HepG2 (cell line): ENCODE measurements at places on chromosomes 4 and X.

DNA sequence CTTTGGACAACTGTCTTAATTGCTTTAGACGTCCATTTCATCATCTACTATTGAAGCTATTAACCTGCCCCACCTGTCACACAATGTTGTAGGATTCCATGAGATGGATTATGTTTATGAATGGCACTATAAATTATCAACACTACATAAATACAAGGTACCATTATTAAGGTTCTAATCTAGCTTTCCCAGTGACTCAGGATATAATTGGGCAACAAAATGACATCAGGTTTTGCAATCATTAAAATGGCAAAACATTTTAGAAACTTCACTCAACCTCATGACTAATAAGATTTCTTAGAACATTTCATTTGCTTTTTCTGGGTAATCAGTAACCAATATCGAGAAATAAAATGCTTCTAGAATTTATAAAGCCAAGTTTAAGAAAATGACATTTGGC, 9.2 kb downstream of the HOPX start:
- DNase-seq = no peak

- DNase-seq = no peak
Observed at GRCh38 chr4:3834186-3834662, 68.0 kb downstream of the ADRA2C start.

DNA sequence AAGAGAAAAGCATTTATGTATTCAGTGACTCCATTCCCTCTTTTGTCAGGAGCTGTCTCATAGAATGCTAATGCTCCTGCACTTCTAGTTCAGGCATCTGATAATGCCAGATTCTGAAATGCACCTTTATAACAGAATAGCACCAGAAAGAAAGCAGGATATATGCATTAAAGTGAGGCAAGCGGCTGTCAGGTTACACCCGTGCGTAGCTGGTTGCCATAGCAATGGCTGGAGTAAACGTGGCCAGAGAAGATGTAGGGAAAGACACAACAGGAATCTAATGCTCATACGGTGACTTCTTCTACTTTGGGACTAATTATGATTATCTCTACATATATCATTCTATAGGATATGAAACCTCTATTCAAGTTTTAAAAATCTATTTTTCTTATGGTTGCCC, 5.9 kb downstream of the EMCN start:
- no peak for DNase-seq

DNA sequence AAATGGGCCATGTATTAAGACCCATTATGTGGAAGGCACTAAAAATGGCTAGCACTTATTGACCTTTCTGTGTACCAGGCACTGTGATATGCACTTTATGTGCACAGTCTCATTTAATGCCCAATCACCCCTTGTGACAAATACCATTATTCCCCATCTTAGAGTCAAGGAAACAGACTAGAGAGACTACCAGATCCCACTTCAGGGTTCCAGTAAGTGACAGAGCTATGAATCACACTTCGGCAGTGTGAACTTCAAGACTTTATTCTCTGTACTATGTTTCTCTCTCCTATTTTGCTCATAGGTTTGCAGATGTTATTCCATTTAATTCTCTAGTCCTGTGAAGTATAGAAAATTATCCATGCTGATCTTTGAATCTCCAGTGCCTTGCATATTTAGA, 107.0 kb downstream of the NFKB1 start:
- no peak for DNase-seq

DNA sequence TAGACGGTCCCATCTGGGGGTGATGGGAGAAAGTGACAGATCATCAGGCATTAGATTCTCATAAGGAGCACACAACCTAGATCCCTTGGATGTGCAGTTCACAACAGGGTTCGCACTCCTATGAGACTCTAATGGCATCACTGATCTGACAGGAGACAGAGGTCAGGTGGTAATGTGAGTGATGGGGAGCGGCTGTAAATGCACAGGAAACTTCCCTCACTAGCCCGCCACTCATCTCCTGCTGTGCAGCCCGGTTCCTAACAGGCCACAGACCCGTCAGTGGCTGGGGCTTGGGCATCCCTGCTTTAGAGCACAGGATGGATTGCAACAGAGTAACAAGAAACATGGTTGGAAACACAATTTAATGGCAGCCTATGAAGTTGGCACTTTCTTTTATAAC, 172.6 kb upstream of the VCX3A start:
- no peak for DNase-seq

DNA sequence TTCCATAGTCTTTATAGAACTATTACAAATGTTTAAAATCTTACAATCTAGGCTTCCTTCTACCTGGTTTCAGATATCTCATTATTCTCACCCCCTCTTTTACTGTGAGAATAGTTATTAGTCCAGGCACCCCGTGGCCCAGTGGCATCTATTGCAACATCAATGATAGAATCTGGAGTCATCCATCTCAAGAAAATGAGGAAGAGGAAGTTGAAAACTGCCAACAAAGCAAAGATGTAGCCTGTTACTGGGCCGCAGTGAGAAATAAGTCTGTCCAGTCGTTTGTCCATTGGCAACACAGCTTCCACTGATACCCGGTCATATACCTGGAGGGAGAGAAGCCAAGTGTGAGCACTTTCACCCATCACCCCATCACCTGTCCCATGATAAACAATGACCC, 6.0 kb upstream of the ASB11 start:
- no peak for DNase-seq

DNA sequence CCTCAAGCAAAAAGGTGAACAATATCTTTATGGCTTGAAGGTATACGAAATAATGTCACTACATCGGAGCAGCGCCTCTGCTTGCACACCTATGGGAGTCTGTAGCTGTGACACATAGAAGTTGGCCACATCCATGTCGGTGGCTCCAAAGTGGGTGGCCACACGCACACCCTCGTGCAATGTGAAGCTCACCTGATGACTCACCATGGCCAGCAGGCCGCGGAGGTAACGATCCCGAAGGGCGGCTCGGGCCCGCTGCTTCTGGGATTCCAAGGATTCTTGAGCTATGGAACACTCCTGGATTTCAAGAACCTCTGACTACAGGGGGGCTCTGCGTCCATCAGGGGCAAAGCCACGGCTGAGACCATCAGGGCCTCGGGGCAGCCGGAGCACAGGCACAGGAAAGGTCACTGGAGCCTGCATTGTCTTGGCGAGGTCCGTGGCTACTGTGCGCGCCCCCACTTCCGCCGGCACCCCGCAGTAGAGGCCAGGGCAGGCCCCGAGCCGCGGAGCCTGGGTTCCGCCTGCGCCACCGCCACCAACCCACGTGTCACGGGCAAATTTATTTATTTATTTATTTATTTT, 25.2 kb downstream of the NYX start:
- no peak for DNase-seq

DNA sequence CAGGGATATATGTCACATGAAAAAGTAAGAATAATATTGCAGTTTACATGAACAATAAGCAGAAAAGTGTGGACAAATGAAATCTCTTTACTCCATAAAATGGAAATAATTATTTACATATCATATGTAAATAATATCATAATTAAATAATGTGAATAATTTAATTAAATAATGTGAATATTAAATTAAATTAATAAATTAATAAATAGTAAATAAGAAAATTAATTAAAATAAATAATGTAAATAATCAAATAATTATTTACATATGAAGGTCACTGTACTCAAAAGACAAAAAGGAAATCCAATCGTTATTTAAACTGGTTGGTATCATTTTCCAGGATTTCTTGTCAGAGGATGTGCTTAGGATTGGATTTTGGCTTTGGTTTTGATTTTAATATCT, 201.1 kb upstream of the ETNPPL start:
- no peak for DNase-seq

- DNase-seq = no peak
Observed at GRCh38 chr4:6115342-6115741, 85.0 kb downstream of the JAKMIP1 start.

DNA sequence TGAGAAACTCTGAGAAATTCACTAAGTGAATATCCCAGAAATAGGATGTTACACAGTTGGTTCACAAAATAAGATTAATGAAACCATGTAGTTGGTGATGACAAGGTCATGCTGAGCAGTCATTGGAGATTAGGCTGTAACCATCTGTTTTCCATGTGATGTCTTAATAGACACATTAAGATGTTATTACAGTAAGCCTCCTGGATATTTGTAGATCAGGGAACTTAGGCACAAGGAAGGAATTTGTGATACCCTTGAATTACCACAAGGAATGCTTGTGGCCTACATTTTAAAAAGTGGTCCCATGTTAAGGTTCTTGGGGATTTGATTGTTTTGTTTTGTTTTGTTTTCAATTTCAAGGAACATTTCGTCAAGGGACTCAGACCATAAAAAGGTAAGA, 185.6 kb upstream of the BANK1 start:
- DNase-seq = no peak

- no peak for DNase-seq
Observed at GRCh38 chr4:115720611-115721010, 607.2 kb upstream of the NDST4 start.

- DNase-seq = no peak
Observed at GRCh38 chr4:98664959-98665358, 6.5 kb upstream of the TSPAN5 start.

- no peak for DNase-seq
Observed at GRCh38 chr4:100117750-100118149, 72.5 kb downstream of the DDIT4L start.
